ENCODE measurements at places on chromosomes 5 and 9.

GRCh38 chr9:129828051-129828450 is 4.1 kb upstream of the TOR1A start:
- DNase-seq: no peak

- DNase-seq: no peak
Observed at GRCh38 chr9:27059412-27059811, 49.6 kb upstream of the TEK start.

DNA sequence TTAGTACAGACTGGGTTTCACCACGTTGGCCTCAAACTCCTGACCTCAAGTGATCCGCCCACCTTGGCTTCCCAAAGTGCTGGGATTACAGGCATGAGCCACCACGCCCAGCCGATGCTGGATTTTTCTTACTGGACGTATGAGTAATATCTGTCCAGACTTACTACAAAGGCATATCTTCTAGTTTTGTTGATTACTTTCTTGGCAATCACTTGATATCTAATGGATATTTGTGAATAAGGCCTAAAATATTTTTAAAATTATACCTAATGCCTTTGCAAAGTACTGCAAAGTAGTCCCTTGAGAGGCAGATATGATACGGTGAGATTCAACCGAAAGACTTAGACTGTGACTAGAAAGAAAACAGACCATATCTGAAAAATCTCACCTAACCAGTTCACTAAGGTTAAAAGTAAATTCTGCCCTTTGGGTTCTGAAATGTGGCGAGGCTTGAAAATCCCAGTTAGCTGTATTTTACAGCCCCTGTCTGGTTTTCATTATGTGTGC is 152.1 kb downstream of the GNAQ start:
- no peak for DNase-seq

DNA sequence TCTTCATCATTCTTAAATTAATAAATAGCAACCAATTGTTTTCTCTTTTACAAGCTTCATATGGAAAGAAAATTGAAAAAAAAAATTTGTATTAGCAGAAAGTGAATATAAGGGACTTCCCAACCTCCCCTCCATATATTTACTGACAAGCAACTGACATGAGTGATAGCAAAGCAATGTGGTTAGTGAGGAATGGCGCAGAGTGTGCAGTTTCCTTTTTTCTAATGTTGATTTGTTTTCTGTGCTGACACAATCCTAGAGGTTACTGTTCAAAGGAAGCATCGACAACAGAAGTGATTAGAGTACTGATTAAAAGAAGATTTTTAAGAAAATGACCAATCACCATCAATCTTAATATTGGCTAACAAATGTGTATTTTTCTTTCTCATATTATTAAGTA is 1.7 kb upstream of the PTGER4 start:
- no peak for DNase-seq

DNA sequence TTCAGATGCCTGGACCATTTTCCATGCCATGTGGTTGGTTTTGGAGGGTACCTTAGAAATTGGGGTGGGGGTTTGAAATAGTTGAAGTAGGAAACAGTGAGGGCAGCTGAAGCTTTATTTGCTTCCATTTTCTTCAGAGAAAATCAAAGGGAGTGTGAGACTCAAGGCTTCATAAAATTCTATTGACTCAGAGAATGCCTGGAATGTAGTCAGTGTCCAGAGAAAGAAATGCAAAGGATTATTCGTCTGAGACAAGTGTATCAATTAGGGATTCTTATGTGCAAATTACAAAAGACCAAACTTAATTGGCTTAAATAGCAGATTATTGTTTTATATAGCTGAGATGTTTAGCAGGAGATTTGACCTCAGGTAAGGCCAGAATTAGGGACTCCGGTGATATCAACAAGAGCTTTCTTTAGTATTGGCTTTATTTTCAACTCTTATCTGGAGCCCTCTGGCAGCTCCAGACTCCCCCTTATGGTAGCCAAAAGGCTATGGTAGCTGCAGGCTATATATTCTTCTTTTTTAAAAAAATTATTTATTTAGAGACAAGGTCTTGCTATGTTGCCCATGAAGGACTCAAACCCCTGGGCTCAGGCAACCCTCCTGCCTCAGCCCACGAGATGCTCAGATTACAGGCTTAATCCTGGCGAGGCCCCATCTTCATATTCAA is 38.9 kb downstream of the PTTG1 start:
- peak; percentile 36 for DNase-seq

DNA sequence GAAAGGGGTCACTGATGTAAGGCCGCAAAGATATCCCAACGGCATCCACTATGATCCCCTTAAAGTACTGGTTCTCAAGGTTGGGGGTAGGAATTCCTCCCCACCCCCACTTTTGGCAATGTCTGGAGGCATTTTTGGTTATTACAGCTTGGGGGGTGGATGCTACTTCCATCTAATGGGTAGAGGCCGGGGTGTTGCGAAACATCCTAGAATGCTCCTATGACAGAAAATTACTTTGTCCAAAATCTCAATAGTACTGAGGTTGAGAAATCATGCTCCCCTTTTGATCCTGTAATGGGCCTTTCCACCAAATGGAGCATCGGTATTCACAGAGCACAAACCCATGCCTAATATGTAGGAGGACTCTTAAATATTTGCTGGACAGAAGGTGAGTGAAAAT is 20.8 kb upstream of the TCERG1 start:
- DNase-seq: no peak

- no peak for DNase-seq
Observed at GRCh38 chr5:96288845-96289185, 144.2 kb downstream of the PCSK1 start.

DNA sequence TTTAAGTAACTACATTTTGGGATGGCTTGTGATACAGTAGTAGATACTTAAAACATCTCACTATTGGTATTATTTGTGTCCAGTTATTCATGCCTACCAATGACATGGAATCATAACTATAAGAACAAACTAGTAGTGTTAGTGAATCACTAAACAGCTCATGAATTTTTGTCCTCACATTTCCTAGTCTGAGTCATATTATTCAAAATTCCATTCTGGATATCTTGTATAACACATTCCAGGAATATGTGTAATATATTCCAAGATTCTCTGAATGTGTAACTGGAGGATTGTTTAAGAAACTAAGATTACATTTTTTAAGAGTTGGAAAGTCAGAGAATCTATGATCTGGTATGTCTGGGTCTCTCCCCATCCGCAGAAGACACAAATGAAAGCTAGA is 565.3 kb upstream of the ZNF608 start:
- DNase-seq: peak; percentile 73

- DNase-seq: no peak
Observed at GRCh38 chr9:71119746-71120145, 1.7 kb downstream of the TRPM3 start.

- no peak for DNase-seq
Observed at GRCh38 chr5:180201051-180201987, 7.7 kb downstream of the RASGEF1C start.

DNA sequence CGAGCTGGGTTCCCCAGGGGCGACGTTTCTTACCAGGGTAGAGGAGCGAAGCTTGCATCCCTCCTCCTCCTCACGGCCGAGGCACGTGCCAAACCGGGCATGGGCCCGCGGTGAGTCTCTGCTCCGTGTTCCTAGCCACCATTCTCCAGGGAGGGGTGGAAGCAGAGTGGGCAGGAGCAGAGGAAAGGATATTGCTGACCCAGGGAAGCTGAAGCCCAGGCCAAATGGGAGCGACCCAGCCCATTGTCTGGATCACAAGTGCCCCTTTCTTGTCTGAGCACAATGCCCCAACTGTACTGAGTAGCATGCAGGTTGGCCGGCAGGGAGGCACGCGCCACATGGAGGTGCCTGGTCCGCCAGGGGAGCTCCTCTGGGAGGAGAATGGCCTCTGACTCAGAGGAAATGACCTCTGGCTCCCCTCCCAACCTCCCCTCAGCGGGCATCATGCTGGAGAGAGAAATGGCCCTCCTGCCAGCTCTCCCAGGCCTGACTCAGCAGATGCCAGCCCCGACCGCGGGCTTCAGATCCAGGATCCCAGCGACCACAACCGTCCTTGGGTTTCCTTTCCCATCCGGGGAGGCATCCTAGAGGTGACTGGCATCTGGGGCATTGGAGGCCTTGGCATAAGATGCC is 1.1 kb downstream of the PRR7 start:
- DNase-seq: peak; percentile 59

DNA sequence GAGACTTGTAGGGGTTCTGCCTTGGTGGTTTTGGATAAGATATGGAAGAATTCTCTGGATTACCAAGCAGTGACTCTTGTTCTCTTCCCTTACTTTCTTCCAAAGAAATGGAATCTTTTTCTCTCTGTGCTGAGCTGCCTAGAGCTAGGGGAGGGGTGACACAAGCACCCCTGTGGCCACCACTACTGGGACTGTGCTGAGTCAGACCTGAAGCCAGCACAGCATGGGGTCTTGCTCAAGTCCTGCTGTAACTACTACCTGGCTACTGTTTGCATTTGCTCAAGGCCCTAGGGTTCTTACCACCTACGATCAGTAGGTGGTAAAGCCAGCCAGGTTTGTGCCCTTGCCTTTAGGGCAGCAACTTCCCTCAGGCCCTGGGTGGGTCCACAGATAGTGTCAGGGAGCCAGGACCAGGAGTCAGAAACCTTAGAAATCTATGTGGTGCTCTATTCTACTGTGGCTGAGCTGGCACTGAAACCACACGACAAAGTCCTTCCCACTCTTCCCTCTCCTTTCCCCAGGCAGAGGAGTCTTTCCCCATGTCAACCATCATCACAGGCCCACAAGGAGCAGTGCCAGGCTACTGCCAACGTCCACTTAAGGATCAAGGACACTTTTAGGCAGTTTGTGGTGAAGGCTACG is 53.8 kb downstream of the SREK1 start:
- no peak for DNase-seq

DNA sequence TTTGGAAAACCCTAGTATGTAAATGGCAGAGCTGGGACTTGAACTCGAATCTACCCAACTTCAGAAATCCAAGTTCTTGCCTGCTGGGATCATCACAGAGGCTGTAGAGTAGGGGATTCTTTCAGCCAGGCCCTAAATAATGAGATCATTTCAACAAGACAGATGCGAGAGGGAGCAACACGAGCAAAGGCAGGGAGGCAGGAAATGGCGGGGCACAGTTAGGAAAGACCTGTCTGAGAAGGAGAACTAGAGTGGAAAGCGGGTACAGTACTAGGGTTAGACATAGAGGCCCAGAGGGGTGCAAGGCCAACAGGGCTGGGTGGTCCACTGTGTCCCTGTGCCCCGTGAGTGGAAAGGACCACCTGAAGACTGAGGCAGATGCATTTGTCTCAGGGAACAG is 46.1 kb downstream of the MVB12B start:
- DNase-seq: no peak

DNA sequence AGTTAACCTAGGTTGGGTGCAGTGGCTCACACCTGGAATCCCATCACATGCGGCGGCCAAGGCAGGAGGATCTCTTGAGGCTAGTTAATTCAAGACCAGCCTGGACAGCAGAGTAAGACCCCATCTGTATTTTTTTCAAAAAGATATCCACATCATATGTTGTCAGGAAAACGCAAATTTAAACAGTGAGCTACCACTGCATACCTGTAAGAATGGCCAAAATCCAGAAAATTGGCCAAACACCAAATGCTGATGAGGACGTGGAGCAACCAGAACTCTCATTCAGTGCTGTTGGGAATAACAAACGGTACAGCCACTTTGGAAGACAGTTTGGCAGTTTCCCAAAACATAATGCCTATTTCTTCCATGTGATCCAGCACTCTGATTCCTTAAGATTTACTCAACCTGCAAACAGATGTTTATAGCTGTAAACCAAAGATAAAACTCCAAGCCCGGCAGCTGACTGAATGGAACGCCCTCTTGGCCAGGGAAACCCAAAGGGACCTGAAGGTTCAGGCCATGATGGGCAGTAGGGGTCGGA is 12.4 kb downstream of the CEL start:
- DNase-seq: peak; percentile 63

DNA sequence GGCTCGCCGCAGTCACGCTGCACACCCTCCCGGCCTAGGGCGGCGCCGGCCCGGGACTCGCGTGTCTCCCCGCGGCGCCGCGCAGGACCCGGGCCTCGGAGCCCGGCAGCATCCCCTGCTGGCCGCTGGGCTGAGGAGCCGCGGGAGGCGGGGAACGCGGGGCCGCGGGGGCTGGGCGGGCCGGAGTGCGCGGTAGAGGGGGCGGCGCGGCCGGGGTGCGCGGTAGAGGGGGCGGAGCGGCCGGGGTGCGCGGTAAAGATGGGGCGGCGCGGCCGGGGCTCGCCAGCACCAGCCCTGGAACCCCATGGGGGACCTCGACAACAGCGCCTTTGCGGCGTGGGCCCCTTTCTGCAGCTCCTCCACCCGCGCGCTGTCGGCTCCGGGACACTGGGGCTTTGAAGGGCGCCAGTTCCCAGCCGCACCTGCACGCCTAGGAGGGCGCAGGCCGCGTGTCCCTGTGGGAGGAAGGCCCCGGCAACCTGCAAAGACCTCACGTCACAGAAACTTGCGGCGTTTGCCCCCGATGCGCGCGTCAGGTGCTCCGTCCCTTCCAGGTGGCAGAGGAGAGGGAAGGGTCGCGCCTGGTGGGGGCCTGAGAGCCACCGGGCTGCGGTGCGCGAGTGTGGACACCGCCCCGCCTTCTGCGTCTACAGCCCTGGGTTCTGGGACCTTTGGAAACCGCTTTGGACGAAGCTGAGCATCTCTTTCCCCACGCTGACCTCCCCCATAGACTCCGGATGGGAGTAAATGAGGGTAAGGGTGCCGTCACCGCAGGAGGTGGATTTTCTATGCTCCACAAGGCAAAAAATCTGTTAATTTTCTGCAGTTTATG is 49.6 kb downstream of the NSUN2 start:
- peak; percentile 87 for DNase-seq

All from GM03348 (cell line).